Effector CD4-positive, alpha-beta T cell (primary cell): ENCODE measurements at places on chromosomes 1 and 21.

GRCh38 chr1:66767626-66768025 lies 15.4 kb downstream of the DYNLT5 start:
- no peak for DNase-seq

DNA sequence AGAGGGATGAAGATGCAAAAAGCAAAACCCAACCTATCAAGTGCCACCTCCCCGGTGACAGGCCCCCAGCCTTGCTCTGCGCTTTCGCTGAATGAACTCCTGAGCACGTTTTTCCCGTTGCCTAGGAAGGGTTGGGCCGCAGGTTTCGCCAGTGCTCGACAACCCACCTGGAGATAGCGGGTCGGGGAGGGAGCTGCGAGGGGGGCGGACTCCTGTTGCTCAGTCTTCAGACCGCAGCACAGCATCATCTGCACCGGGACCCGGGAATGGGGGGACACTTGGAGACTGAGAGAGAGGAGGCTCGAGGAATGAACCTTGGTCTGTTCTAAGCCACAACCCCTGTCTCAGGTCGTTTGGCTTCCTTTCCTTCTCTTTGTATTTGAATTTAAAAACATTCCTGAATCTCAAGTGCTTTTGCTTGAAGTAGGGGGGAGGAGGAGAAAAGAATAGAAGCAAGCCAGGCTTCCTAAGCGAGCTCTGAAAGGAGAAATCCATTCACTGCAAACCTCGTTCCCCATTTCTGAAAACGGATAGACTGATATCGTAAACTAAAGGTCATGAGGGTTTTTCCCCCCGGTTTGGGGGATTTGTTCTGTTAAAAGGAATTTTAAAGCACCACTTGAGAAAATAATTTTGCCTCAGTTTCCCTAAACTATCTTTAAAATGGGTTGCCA lies 1.2 kb downstream of the AK5 start:
- no peak for DNase-seq

GRCh38 chr1:195899762-195900352 lies 708.4 kb downstream of the KCNT2 start:
- no peak for DNase-seq

GRCh38 chr21:28427394-28428022 lies 565.2 kb downstream of the LTN1 start:
- DNase-seq: no peak

GRCh38 chr21:40819071-40819900 lies 27.7 kb downstream of the DSCAM start:
- DNase-seq: no peak

GRCh38 chr1:201140235-201140940 lies 13.4 kb upstream of the ASCL5 start:
- no peak for DNase-seq

- no peak for DNase-seq
These were observed 749 bp upstream of the PEX11B start for GRCh38 chr1:145918992-145919939.

- DNase-seq: no peak
These were observed 16.1 kb downstream of the F5 start for GRCh38 chr1:169570172-169570574.

- DNase-seq: no peak
These were observed 38.8 kb downstream of the HMGB4 start for GRCh38 chr1:33902486-33903209.

DNA sequence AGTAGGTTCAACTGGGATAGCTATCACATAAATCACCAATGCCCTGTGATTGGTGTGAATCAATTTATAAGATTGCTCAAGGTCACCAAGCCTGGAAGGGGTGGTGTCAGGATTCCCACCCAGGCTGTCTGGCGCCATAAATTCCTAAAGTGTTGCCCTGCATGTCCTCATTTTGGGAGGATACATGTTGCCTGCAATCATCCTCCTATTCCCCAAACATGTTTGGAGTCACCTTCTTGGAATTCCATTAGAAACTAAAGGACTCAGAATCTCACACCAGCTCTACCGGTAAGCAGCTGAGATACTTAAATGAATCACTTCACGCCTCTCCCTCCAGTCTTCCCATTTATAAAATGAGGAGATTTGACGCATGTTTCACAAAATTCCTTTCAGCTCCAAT lies 54.1 kb upstream of the SLC45A1 start:
- no peak for DNase-seq

- no peak for DNase-seq
These were observed 15.9 kb upstream of the POGZ start for GRCh38 chr1:151475175-151475574.

DNA sequence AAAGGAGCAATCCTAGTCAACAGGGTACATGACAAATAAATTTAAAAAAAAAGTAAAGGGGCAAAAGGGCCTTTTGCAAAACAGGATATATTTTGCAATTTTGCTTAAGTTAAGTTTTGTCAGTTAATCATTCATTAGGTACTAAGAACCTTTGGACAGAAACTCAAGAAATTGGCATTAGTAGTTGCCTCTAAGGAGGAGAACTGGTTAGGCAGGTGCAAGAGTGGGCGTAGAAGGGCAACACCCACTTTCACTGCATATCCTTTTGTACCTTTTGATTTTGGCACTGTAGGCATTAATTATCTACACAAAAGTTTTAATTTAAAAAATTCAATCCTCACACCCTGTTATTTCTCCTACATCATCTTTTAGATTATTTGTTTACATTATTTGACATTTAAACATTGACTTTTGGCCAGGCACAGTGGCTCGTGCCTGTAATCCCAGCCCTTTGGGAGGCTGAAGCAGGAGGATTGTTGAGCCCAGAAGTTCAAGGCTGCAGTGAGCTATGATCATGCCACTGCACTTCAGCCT lies 4.3 kb downstream of the DDAH1 start:
- DNase-seq: no peak

- DNase-seq: no peak
These were observed 7.1 kb downstream of the PRRX1 start for GRCh38 chr1:170670802-170671628.

DNA sequence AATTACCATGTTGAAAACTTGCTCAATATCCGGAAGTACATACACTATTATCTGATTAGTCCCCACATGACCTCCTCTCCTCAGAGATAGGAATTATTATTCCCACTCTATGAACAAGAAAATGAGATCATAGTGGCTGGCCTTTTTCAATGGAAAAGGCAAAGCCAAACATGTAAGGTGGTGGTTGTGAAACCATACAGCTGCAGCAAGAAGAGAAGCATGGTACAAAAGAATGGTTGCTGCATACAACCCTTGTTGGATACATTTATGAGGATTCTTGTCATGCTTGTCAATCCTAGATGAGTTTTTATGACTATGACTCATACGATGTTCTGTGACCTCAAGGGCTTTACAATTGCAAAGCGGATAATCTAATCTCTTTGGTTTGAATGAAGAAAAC lies 514.7 kb downstream of the PLPP3 start:
- no peak for DNase-seq

DNA sequence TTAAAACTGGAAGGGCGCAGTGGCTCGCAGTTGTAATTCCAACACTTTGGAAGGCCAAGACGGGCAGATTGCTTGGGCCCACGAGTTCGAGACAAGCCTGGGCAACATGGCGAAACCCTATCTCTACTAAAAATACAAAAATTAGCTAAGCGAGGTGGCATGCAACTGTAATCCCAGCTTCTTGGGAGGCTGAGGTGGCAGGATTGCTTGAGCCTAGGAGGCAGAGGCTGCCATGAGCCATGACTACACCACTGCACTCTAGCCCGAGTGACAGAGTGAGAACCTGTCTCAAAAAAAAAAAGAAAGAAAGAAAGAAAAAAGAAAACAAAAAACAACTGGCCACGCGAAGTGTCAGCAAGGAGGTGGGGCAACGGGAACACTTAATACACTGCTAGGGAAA lies 6.3 kb downstream of the UBE2G2 start:
- DNase-seq: no peak

GRCh38 chr1:26949926-26950319 lies 10.3 kb downstream of the KDF1 start:
- DNase-seq: no peak

- DNase-seq: no peak
These were observed 53.0 kb downstream of the TBX19 start for GRCh38 chr1:168333562-168334276.

DNA sequence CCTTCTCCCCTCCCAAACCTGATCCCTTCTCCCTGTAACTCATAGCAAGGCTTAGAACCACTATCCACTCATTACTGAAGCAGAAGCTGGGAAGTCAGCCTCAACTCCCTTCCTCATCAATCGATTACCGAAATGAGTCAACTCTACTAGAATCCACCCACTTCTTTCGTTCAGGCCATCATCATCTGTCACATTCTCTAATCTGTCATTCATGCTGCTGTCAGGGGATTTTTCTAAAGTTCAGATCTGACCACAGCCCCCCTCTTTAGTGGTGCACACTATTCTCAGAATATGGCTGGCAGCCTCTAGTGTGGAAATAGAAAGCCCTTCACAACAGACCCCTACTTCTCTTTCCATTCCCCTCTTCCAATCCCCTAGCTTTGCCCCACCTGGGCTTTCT lies 5.1 kb downstream of the NT5C1A start:
- no peak for DNase-seq

DNA sequence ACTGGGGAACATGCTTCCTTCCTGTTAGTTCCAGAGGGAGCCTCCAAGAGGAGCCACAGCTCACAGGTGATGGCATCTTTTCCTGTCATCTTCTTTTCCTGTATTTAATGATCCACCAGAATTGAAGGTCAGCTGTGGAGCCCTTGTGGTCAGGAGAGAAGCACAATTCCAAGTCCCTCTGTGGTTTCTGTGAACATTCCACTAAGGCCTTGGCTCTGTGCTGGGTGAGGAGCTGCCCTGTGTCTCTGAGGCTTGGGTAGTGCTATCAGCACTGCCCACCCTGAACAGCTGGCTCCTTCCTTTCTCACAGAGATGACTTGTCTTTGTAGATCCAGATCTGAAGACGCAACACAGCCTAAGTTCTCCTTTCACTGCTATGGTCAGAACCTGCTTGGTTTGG lies 141.9 kb upstream of the MAP1LC3C start:
- DNase-seq: no peak

- DNase-seq: peak; percentile 31
These were observed 36.9 kb upstream of the RGS1 start for GRCh38 chr1:192538407-192539296.

DNA sequence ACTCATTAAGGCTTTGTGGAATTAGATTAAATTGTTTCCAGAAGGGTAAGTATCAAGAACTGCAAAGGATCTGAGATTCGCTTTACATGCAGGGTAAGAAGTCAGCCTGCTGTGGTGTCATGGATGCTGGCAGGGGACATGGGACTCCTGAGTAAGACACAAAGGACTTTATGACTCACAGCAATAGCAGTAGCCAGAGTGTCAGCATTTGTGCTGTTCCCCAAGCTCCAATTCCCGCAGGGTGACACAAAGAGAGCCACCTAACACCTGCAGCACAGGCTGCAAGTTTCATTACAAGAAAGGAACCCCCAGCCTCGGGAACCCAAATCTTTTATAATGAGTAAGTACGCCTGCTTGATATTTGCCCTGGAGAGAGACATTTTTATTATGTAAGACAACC lies 298.1 kb upstream of the POU3F1 start:
- no peak for DNase-seq

- no peak for DNase-seq
These were observed 1.5 kb upstream of the GPR137B start for GRCh38 chr1:236140705-236141446.

- DNase-seq: no peak
These were observed 409.5 kb upstream of the ADGRL2 start for GRCh38 chr1:81391125-81391828.

GRCh38 chr21:44089001-44089911 lies 17.9 kb upstream of the PWP2 start:
- peak; percentile 34 for DNase-seq

DNA sequence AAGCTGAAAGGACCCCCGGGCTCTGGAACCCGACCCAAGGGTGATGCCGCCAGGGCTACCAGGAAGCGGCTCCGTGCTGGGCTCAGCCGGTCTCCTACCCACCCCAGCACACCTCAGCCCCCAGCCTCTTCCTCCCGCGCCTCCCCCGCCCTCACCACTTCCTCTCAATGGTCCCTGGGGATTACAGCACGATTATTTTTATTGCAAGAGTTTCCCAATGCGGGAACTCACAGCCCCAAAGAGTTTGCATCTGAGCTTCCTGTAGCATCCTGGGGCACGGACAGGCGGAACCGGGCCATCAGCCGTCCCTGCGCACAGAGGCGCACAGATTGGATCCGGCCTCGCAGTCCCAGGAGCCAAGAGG lies 8.7 kb upstream of the SLX9 start:
- no peak for DNase-seq

DNA sequence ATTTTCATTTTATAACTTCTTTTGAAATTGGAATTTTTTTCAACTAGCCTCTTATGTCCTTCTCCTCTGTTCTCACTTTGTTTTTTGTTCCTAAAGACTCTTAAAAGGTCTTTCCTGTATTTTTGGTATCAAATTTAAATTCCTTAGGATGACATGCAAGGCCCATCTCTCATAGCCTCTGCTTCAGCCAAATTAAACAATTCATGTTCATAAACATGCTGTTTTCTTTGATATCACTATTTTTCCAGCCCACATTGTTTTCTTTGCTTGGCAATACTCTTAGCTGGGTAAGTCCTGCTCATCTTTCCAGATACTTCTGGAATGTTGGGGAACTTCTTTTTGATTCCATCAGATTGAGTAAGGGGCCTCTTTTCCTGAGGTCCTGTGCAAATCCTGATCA lies 55.8 kb upstream of the GPR88 start:
- no peak for DNase-seq

DNA sequence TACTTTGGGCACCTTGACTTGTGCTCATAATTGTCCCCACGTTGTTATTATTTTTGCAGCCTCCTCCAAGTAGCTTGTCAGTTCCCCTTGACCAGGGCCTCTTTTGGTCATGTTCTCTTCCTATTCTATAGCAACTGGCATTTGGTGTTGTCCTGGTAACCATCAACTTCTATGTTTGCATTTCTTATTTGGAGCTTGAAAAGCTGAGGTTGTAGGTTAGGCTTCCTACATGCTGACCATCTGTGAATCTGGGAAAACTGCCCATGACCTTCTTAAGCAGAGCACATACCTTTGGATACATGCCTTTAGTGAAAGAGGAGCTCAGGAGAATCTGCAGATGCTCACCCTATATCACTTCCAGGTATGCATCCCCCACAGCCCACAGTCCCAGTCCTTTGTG lies 160.8 kb downstream of the HHAT start:
- DNase-seq: no peak

GRCh38 chr1:171486048-171486519 lies 754 bp downstream of the PRRC2C start:
- peak; percentile 81 for DNase-seq

- no peak for DNase-seq
These were observed 4.0 kb downstream of the FBLIM1 start for GRCh38 chr1:15762546-15762945.

DNA sequence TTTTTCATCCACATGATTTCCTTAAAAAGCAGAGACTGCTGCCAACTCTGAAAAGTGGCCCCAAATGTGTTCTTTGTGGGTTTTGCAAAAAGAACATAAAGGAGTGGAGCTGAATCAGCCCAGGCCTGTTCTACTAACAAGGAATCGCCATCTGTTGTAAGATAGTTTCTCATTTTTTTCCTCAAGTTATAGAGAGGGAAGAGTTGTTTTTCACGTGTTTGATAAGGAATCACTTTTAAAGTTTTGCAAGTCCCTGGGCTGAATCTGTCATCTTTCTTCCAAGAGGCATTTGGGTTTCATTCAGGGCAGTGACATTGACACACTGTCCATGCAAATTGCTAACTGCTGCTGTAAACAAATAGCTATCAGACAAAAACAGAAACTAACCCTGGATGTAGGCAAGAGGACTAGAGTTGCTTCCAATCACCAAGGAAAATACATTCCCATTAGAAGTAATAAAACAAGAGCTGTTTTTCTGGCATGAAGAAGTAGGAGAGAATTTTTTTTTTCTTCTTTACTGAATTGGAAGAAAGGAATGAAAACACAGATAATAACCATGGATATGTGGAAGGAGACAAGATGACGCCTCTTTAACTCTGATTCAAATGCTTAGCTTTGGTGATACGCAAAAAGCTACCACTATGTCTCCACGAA lies 58.8 kb upstream of the TBX15 start:
- no peak for DNase-seq
